Activated CD4-positive, alpha-beta T cell treated with anti-CD3 and anti-CD28 coated beads for 48 hours (primary cell): ENCODE measurements at places on chromosomes 5 and 9.

DNA sequence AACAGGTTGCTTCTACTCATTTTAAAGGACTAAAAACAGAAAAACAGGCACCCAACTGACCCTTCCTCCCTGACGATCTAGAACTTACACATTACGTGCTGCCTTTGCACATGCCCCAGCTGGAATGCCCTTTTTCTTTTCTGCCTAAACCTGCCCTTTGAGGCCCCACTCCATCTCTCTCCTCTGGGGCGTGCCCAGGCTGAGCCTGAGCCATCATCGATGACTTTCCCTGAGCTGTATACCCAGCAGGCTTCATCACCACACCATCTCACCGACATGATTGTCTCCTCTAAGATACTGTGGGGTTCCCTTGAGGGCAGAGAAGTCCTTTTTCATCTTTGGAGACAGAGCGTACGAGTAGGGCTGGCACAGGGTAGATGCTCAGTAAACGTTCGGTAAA is 24.1 kb upstream of the GABBR2 start:
- DNase-seq, result no peak

DNA sequence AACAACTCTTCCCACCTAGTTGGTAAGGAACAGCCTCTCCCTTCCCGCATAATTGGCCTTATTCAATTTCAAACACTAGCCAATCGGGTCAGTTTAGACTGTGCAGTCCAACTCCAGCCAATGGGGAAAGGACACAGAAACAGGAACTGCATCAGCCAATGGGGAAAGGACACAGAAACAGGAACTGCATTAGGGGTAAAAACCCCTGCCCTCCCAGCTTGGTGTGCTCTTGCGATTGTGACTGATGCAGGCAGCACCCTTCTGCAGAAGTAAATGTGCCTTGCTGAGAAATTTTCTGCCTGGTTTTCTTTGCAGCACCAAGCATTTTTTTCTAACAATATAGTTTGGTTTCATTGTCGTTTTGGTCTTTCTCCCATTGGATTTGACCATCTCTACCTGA is 8.5 kb upstream of the GLT6D1 start:
- no peak for DNase-seq

DNA sequence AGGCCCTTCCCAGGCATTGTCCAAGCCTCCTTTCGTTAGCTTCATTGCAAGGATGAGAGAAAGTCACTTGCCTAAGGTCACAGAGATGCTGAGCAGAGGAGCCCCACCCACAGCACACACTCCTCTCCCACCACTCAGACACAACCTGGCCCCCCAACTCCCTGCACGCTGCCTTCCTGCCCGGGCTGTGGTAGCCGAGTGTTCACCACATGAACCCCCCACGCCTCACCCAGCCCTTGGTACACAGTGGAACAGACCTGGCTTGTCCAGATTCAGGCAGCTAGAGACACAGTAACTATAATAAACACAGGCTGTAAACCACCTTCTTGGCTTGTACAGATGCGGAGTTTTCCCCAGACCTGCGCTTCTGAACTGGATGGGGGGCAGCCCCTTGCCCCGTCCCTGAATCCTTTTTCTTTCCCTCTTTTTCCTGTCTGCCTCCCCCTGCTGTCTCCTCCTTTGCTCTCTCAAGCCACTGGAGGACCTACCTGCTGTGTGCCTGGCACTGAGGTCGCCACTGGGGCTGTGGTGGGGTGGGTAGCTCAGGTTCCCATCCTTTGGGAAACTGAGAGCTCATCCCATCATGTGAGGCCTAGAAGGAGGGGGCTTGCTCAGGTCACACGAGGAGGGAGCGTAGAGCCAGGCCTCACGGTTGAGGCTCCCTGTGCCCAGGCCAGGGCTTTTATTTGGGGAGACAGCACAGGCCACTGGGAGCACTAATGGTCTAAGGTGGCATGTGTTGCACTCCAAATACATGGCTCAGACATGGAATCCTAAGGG is 55.7 kb upstream of the SYNPO start:
- DNase-seq, result no peak

DNA sequence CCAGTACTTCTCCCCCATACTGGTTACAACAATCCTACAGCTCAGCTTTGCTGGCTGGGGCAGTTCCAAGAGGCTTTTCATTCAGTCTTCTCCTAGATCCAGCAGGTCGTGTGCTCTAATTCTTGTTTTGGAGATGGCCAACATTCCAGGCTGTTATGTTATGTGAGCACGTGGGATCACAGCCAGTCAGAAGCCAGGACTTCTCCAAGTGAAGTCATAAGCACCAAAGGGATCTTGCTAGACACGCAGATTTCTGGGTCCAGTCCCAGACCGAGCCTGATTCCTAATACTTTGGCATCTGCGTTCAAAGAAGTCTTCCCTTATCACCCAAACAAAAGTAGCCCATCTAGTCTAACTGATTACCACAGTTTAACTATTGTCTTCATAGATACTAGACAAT is 1.4 kb upstream of the LARP1 start:
- DNase-seq, result no peak

- DNase-seq, result no peak
These were observed 21.8 kb upstream of the SLC12A7 start for GRCh38 chr5:1133510-1134201.

DNA sequence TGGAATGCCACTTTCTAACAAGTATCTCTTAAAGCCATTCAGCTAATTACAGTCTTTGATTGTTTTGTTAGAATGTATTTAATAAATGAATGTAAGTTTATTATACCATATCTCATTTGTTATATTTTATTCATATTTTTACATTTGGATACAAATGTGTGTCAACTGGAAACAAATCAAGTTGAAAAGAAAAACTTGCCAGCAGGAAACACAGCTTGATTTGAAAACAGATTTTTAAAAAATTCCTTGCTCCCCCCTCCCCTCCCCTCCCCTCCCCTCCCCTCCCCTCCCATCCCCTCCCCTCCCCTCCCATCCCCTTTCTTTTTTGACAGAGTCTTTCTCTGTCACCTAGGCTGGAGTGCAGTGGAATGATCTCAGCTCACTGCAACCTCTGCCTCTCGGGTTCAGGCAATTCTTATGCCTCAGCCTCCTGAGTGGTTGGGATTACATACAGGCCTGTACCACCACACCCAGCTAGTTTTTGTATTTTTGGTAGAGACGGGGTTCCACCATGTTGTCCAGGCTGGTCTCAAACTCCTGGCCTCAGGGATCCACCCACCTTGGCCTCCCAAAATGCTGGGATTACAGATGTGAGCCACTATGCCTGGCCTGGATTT is 227.6 kb downstream of the WDR70 start:
- DNase-seq, result no peak
